ENCODE measurements at places on chromosomes 5 and 9.

- DNase-seq, result no peak
Observed at GRCh38 chr9:4842734-4843133, 50.0 kb downstream of the RCL1 start.

DNA sequence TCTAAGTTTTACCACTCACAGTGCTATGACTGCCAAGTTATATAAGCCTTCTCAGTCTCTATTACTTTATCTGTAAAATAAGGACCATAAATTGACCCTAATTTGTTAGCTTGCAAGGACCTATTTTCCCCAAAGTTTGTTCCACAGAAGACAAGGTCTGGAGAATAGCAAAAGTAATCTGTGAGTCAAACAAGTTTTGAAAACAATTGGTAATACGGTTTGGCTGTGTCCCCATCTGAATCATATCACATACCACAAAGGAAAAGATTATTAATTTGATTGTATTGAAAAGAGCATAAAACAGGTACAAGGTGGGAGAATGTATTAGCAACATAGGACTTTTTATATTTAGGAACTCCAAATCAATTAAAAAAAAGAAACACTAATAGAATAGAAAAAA is 124.0 kb upstream of the TARS1 start:
- no peak for DNase-seq

GRCh38 chr5:115068239-115069086 is 101.2 kb downstream of the TRIM36 start:
- no peak for DNase-seq

DNA sequence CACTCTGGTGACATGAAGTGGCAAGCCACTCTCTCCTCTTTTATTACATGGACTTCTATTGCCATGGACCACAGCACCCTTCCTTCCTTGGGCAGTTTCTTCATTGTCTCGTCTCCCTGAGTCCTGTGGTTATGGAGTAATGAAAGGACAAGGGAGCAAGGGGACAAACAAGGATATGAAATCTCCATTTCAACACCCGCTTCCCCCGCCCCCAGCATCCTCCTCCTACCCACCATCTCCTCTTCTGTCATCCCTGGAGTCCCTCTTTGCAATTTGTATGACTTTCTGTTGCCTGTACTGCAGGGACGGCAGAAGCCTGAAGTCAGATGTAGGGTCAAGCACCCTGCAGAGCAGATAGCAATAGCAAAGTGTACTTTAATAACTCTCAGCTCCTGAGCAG is 300.7 kb upstream of the CLINT1 start:
- no peak for DNase-seq

- no peak for DNase-seq
Observed at GRCh38 chr5:95870105-95870672, 47.7 kb upstream of the GLRX start.

GRCh38 chr5:66361070-66361469 is 217.0 kb downstream of the SREK1 start:
- no peak for DNase-seq

Data from activated gamma-delta T cell treated with Interleukin-2 at 50 U/mL for 16 hours (primary cell).